ENCODE measurements at places on chromosomes 6 and 20. TPM values are rescaled to one million over a fixed set of nuclear protein-coding genes. Genes with fewer than 3 reads are reported as not detected.

DNA sequence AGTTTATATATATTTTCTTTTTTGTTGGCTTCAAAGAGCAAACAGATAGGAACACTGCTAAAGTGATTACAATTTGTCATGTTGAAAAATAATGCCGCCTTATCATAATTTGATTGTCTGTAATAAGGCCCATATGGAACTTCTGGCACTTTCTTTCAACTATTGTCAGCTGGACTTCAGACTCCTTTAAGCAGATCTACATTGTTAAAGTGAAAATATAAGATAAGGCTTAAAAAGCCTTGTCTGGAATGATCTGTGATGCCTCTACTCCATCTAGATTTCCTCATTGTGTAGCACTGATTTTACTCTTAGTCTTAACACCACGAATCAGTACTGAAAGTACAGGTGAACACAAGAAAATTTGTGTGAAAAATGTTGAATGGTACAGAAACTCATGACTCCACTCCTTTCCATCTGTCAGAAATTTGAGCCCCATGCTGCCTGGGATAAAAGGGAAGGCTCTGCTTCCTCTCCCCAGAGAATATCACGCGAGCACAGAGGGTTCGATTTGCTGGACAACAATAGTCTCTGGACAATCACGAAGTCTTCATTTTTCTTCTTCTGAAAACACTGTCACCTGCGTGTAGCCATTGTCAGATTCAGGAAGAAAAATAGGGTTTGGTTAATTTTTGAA lies 56.0 kb downstream of the BCAS1 start:
- no peak for DNase-seq

SGK2 gene
- polyA plus RNA-seq = 0.57 TPM

DNA sequence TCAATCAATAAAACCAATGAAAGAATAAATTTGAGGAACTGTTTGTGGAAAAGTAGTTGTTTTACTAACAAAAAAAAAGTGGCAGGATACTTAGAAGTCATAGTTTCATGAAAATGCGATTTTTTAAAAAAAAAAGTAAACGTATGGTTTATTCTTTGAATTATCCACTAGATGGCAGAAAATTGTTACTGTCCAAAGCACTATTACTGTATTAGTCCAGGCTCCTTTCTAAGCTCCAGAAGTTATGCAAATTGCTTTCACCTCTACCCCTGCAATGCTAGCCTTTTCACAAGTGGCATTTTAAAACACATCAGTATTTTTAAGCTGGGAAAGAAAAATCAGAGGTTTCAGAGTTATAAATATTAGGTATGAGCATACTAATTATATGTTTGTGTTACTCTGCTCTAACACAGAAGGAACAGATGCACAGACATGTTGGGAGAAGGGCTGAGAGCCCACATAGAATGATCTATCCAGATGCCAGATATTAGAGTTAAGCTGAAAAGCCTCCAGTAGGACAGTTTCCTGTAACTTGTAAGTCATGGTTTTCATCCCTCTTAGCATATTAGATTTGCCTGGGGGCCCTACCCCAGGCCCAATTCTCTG lies 63.9 kb downstream of the FHL5 start:
- peak; percentile 13 for DNase-seq

DNA sequence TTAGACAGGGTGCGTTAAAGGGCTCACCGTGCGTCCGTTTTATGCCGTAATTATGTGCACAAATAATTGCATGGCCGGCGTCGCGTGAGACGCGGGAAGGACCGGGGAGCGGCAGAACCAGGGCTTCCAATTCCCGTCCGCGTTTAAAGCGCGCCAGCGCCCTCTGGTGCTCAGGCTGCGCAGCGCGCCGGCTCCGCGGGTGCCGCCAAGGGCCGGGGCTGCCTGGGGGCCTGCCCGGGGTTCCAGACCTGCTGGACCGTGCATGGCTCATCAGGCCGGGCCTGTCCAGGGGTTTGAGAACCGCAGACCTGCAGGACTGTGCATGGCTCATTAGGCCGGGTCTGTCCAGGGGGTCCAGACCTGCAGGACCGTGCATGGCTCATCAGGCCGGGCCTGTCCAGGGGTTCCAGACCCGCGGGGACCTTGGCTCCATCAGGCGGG lies 369.0 kb downstream of the THBS2 start:
- peak; percentile 88 for DNase-seq

DNA sequence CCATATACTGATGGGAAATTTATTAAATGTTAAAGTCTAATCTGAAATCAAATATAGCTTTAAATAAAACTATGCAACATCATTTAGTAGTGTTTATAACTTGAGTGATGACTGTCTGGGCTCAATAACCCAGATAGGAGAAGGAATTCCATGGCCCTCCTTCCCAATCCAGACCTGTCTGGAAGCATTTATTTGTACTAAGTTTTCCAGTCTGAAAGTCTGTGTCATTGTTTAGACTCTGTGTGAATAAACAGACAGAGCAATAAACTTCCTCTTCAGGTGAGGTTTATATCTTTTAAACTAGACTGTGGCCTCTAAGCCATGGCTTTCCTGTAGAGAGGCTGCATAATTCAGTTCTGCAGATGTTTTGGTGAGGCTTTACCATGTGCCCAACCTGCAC lies 176.4 kb downstream of the SOX4 start:
- no peak for DNase-seq

GRCh38 chr20:62357187-62357667 lies 9.9 kb downstream of the LAMA5 start:
- DNase-seq = peak; percentile 89

DNA sequence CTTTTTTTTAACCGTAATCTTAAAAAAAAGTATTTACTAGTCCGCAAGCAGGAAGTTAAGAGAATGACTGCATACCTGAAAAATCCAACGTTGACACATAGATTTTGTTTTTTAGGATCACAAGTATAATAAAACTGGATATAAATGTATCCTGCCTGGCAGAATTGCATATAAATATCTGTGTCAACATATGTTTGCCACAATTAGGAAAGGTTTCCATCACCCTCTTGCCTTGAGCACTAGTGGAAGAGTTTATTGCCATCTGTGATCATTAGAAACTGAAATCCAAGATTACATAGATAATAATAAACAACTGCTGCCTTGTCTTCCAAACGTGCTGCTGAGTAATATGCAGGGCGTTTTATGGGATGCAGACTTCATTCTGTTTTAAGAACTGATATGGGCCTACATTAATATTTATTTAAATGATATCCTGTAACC lies 27.9 kb downstream of the PLEKHG1 start:
- no peak for DNase-seq

- no peak for DNase-seq
Measured at GRCh38 chr6:155190677-155191076, 73.1 kb upstream of the CLDN20 start.

CLVS2 gene
- not detected for polyA plus RNA-seq
